ENCODE measurements at places on chromosomes 13 and 19.

- DNase-seq: peak; percentile 41
Measured at GRCh38 chr19:8017808-8018207, 12.4 kb upstream of the ELAVL1 start.

- DNase-seq: no peak
Measured at GRCh38 chr19:13926715-13927114, 11.5 kb downstream of the PODNL1 start.

- no peak for DNase-seq
Measured at GRCh38 chr13:20945952-20946383, 43.4 kb upstream of the XPO4 start.

GRCh38 chr19:46361915-46362314 is 15.0 kb downstream of the PPP5C start:
- no peak for DNase-seq

- no peak for DNase-seq
Measured at GRCh38 chr19:18733196-18733647, 49.7 kb downstream of the CRTC1 start.

- DNase-seq: no peak
Measured at GRCh38 chr19:6866741-6867151, 20.6 kb upstream of the ADGRE1 start.

DNA sequence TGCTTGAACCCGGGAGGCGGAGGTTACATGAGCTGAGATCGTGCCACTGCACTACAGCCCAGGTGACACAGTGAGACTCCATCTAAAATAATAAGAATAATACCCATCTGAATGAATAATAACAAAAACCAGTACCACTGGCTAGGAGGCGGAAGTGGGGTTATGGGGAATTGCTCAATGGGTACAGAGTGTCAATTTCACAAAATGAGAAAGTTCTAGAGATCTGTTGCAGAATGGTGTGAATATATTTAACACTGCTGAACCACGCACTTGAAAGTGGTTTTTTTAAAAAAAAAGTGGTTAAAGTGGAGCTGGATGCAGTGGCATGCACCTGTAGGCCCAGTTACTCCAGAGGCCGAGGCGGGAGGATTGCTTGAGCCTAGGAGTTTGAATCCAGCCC is 18.5 kb downstream of the KLF2 start:
- DNase-seq: no peak

DNA sequence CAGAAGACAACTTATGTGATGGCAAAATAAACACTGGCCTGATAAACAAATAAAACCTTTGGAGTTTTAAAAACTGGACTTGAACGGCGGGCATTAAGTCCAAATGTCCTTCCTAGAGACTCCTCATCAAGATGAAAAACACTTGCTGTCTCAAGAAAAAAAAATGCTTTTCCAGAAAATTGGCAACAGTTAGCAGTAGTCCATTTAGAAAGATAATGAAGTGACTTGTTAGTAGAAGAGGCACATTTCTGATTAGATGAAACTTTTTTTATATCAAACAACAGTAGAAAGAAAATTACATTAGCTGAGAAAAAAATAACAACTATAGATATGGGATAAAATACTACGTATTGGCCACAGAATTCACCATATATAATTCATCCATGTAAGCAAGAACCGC is 1750.7 kb upstream of the PCDH20 start:
- DNase-seq: no peak

DNA sequence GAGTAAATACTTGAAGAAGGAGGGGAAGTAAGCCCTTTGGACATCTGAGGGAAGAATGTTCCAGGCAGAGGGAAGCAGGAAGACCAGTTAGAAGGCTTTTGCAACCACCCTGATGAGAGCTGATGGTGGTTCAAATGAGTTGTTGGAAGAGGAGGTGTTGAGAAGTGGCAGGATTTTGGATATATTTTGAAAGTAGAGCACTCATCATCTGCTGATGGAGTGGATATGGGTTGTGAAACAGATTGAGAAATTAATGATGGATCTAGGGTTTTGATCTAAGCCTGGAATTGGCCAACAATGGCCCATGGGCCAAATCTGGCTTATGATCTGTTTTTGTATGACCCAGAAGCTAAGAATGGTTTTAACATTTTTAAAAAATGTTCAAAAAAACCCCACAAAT is 230.7 kb downstream of the NDFIP2 start:
- no peak for DNase-seq

- DNase-seq: no peak
Measured at GRCh38 chr13:69648340-69649062, 459.1 kb upstream of the ATXN8OS start.

GRCh38 chr13:105365831-105366230 is 1169.6 kb downstream of the EFNB2 start:
- DNase-seq: no peak

DNA sequence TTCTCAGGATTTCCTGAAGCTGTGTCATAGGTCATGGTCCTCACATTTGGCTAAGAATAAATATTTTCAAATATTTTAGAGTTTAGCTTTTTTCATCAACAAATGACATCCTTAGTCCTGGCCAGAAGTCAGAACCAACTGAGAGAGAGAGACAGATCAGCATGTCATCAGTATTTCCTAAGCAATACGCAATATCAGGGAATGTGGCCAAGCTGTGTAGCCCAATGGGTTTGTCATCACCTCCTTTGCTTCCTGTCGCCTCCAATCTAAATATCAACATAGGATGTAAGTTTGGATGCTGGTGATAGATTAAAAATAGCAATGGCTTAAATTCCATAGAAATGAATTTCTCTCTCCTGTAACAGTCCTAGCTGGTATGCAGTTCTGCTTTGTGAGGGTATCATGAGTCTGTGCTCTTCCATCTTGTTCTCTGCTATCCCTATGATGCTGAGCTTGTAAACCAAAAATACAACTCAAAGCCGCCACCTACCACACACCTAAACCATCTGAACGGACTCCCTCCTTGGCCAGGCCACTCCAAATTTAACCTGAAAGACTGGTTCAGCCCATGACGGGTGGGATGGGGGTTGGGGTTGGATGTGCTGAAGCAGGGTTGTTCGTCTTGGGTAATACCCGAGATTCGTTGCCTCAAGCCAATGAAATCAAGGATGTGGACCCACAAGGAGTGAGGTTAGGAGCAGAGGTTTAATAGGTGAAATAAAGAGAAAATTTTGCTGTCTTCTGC is 10.0 kb upstream of the IGSF23 start:
- no peak for DNase-seq

GRCh38 chr19:8478598-8478997 is 23.8 kb downstream of the PRAM1 start:
- DNase-seq: no peak

GRCh38 chr13:55517312-55517711 is 1623.4 kb upstream of the PRR20A start:
- DNase-seq: no peak

- DNase-seq: no peak
Measured at GRCh38 chr19:32743021-32743420, 23.5 kb downstream of the TDRD12 start.

- no peak for DNase-seq
Measured at GRCh38 chr19:2494084-2494446, 18.1 kb downstream of the GADD45B start.

DNA sequence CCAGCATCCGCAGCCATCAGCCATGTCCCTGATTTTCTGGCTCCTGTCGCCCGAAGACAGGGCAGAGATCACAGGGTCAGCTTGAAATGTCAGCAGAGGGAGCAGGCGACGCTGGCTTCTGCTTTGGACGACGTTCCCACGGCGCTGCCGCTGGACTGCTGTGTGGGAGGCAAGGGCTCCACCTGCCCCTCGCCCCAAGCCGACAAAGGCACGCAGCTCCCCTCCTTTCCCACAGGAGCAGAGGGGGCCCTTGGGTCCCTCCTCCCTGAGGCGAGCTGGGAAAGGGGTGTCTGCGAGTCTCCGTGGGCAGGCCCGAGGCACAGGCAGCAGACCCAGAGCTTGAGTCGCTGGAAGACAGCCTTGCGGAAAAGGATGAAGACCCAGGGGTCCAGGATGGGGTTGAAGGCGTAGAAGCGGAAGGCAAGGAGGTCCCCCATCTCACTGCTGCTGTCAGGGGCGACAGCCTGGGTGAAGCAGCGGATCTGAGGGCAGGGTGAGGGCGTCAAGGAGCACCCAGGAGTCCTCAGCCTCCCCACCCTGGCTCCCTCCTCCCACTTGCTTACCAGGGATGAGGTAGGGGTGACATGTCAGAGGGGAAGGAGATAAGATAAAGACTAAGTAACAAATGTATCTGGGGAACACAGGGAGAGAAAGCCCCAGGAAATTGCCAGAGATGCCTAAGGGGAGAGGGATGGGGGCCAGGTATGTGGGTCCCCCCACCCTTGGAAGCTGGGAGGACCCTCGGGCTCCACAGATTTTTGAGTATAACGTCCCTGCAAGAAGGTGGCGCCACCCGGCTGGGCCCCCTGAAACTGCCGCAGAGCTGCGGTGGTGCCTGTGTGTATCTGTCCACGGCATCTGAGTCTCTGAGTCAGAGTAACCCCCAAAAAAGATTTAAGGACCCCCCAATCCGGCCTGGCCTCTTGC is 3.4 kb downstream of the PTGIR start:
- DNase-seq: no peak

DNA sequence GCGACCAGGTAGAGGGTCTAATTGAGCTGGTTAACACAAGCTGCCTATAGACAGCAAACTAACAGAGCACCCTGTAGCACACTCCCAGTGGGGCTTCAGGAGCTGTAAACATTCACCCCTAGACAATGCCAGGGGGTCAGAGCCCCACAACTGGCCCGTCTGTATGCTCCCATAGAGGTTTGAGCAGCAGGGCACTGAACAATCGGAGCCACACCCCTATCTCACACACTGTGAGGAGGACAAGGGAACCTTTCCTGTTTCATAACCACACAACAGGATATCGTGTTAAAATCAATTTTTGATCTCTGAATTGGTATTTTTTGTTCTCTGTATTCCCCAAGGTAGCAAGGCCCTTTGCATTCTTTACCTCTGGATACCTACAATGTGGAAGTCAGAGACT is 266.1 kb downstream of the SPRY2 start:
- DNase-seq: no peak

GRCh38 chr13:104006625-104007075 is 940.4 kb upstream of the SLC10A2 start:
- no peak for DNase-seq

DNA sequence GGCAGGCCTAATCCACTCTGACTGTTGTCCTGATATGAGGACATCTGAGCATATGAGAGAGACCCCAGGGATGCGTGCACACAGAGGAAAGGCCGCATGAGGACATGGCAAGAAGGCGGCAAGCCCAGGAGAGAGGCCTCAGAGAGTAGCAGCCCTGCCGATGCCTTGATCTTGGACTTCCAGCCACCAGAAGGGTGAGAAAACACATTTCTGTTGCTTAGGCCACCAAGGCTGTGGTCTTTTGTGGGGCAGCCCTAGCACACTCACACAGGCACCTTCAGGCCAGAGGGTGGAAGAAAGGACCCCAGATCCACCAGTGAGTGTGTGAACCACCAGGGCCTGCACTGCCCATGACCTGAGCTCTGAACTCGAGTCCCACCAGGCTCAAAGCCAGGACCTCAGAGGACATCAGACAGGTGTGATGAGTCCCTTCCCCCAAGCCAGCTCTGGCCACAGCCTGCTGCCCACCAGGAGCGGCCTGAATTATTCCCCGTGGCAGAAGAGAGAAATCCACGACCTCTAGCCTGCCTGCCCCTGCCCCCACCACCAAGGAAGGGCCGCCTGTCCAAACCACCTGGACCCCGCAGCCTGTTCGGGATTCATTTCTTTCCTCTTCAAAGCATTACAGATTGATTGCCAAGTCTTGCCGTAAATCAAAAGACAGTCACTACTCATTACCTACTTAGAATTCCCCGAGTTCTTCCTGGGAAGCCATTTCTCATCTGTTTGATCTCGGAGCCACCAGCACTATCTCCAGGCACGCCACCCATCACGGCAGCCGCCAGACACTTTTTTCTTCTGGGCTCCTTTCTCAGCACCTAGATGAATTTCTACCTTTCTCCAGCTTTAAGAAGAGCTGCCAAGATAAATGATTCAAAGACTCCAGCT is 72.2 kb downstream of the CEBPG start:
- DNase-seq: no peak

DNA sequence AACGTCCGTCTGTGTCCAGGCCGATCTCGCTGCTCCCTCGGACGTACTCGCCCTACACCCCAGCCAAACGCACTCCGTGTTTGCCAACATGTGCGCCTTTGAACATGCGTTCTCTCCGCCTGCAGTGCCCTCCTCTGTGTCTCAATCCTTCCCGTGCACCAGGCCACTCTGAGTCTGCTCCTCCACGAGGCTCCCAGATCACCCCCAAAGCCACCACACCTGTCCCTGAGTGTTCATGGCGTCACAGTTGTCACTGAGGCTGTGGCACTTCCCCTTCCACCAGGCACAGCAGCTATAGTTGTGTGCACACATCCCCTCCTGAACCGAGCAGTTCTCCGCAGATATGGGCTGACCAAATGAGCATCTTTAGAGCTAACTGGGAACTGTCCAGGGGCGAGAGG is 35.6 kb downstream of the RASA3 start:
- no peak for DNase-seq

GRCh38 chr13:80558074-80558473 is 217.1 kb upstream of the SPRY2 start:
- DNase-seq: no peak

DNA sequence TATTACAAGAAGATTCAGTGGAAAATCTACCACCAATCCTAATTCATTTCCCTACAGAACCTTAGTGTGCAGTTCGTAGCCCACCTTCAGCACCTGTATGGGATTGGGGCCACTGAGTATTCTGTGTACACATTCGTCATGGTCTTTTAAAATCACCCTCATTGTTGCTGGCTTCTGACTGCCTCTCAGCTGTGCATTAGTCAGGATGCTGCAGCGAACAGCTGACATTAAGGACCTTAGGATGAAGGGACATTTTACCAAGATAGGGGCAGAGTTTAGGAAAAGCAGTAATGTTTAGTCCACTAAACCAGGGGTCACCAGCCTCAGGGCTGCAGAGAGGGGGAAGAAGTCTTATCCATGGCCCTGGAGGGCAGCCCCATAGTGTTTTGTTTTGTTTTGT is 176.5 kb downstream of the COL4A1 start:
- DNase-seq: no peak

DNA sequence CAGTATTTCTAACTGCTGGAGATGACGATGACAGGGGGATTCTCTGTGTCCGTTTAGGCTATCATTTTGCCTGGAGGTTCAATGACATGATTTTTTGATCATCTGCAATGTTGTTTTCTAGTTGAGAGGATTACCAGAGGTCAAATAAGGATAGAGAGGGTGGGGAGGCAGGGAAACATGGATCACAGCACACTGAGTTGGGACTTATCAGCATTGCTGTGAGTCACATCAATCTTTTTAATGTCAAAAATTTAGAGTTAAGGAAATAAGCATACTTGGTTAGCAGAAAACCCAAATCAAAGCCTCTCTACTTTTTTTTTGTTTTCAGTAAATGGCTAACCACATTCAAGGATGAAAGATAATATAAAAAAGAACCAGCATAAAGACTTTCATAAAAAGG is 43.0 kb upstream of the CSNK1A1L start:
- DNase-seq: no peak

GRCh38 chr13:75073786-75074185 is 408.2 kb downstream of the TBC1D4 start:
- no peak for DNase-seq

GRCh38 chr13:46745706-46746105 is 51.3 kb downstream of the ESD start:
- DNase-seq: no peak

Measured in memory B cell (primary cell).